ENCODE measurements at places on chromosomes 16 and 17.

DNA sequence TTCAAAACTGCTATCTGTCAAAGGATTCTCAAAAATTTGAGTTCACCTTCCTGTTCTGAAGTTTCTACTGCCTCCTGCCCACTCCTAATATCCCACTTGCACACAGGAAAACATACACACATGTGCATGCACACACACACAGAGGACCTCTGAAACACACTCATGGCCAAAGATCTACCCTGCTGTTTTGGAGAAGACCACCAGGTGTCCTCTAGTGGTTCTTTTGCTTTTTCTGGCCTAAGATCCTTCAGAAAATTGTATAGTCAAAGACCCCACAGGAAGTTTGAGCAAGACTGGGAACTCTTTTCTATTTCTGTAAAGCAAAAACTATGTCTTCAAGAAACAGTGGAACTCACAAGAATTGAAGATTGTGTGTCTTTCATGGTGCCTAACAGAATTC, 90.2 kb downstream of the CDH8 start:
- DNase-seq: no peak

- no peak for DNase-seq
These were observed 6.9 kb downstream of the C17orf67 start for GRCh38 chr17:56826611-56827414.

- DNase-seq: peak; percentile 7
These were observed 29.0 kb upstream of the RNPS1 start for GRCh38 chr16:2296661-2297505.

DNA sequence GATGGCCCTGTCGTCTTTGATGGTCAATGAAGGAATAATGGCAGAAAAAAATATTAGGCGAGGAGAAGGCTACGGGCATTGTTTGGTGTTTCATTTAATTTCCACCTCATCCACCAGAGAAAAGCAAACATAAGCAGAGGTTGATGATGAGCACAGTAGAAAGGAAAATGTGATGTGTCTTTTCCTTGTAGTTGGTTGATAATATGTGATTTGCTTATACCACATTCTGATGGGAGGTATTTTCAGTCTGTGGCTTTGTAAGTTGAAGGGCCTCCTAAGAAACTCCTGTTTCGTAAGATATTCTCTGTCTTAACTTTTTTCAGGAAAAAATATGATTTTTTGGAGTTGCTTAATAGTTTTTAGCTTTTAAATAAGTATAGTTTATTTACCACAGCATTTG, 215.7 kb downstream of the PRKCA start:
- DNase-seq: no peak

GRCh38 chr16:30886145-30886544, 7.7 kb downstream of the BCL7C start:
- DNase-seq: no peak

DNA sequence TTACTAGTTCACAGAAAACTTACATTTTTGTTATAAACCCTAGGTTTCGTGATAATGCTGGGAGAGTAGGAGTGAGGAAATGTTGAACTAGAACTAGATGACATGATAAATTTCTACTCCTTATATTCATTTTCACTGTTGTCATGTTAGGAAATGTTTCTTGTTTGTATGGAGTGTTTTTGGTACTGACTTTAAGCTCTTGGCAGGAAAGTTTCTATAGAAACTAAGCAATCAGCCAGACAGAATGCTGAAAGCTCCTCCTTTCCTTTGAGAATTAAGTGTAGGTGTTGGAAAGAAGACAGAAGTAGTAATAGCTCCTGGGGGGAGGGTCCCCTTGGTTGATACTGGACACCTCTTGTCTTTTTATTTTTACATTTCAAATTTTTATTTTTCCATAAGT, 309.8 kb downstream of the MAP2K4 start:
- DNase-seq: no peak

GRCh38 chr17:8151120-8151640, 1.0 kb downstream of the PER1 start:
- DNase-seq: peak; percentile 96

DNA sequence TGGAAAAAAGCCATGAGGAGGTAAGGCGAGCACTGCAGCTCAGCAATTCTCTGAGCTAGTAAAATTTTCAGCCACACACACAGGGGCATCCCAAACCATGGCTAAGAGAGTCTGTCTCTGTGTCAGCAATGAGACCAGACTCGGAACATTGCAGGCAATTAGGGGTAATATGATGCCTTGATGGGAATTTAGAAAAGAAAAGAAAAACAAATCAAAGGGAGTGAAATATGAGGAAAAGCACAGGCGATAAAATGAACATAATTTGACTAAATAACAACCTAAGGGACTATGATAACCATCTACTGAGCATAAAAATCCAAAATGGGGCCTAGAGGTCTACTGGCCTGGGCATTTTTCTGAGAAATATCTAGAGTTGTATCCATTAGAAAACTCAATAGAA, 546.0 kb upstream of the PSMD7 start:
- no peak for DNase-seq
